ENCODE measurements at places on chromosomes 11 and 22.

GRCh38 chr11:9266132-9266736 is 1.1 kb upstream of the DENND5A start:
- DNase-seq = no peak

DNA sequence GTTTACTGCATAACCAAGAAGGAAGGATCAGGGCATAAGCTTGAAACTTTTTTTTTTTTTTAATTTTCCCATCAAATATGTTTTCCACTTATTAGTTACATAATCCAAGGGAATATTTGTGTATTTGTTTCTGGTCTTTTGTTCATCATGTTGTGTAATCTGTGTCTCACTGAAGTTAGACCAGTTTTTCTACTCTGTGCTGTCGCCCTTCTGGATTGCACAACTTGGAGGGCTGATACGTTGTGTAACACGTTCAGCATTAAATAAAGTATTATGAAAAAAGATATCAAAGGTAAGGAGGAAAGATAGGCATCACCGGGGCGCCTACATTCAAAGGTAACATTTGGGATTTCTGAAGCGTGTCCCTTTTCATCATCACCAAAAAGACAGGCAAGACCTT is 3.3 kb upstream of the E2F8 start:
- no peak for DNase-seq

DNA sequence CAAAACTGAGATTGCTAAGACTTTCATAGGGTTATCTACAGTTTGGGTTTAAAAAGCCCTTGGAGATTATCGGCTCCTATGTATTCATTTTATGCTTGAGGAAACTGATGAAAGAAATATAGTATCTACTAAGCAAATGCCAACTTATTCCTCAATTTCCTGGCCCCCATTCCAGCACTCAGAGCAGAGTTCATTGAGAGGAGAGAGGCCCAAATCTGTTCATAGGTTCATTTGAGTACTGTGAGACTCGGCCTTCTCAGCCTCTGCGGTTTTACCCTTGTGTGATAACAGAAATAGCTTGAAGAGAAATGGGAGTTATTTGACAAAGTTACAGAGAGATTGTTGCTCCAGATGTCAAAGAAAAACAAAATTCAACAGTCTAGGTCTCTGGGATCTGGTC is 226.7 kb upstream of the ARHGAP42 start:
- no peak for DNase-seq

GRCh38 chr11:69839516-69839915 is 20.3 kb upstream of the FGF3 start:
- no peak for DNase-seq

GRCh38 chr11:14927146-14927545 is 35.1 kb upstream of the CYP2R1 start:
- DNase-seq = peak; percentile 35

DNA sequence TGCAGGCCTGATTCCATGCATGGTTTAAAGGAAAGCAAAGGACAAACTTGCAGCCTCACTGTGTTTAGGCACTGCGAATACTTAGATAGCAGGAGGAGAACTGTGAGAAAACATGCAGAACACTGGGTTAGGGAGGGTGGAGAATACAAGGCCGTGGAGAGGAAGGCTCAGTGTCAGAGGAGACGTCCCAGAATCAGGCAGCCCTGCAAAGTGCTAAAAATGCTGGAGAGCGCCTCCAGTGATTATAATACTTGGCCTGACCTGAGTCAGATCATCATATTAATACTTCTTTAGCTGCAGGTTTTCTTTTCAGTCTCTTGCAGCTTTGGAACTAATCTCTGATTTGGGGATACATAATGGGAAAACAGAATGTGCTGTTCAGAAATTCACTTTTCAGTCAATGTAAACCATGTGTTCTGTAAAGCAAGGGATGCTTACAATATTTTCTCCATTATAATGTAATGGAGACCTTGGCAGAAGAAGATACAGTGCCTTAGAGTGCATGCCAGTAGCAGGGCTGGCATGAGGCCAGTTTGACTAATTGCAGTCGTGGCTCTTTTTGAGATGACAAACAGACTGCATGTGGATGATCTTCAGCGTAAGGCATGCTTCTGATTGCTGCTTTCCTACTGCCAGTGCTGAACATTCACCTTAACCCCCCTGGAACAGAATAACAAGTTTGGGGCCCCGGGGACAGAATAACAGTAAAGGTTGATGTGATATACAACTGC is 16.8 kb downstream of the EXT2 start:
- peak; percentile 85 for DNase-seq

DNA sequence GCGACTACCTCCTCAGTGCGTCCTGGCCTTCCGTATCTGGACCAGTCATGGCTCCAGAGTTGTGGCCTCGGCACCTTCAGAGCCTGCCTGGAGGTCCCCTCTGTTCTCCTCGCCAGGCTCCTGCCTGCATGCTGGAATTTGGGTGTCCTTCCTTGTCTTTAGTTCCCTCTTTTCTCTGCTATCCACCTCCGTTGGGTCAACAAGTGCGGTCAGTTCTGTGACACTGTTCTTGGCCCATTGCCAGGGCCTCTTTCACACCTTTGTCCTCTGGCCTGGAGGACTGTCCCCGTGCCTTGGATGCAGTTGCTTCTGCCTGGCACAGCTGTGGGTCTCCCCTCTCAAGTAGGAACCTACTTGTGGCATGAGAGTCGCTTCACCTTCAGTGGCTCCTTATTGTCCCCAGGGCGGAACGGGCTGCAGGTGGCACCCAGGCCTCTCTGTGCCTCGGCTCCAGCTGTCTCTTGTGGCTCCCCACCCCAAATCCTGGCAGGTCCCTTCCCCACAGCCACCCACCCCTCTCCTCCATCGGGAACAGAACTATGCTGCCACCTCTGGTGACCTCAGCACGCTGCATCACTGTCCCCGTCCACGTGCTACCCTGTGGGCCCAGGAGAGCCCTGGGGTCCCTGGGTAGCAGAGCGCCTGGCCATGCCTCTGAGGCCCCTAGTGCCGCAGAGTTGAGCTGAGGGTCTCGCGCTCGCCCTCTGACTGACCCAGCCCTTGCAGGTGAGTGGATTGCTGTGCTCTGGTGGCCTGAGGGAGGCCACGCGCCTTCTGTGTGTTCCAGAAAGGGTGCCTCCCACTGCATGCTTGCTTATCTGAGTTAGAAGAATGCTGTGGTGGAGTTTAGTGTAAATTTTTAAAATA is 4.7 kb downstream of the DGCR8 start:
- no peak for DNase-seq

DNA sequence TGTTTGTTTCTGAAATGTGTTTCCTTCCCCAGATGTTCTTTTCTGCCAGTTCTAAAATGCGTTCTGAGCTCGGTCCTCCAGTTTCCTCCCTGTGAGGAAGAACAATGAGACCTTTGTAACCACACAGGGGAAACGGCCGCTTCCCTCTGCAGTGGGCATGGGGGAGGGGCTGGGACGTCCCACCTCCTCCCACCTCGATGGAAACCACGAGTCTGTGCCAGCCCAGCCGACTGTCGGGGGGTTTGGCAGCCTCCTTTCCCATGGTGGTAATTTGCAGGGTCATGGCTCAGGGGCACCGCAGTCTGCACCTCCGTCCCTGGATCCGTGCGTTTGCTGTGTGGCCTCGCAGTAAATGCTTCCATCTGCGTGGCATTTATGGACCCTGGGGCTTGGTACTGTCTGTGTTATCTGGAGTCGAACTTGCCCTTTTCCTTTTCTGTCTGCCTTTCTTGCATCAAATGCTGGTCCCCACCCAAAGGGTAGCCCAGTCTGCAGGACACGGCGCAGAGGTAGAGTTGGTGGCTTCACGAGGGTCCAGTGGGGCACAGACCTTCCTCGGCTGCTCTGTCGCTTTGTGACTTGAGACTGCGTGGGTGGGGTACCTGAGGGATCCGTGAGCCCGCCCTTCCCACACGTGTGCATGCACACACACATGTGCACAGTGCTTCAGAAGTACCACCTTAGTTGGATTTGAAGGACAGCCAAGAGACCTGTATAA is 16.1 kb downstream of the LRP5 start:
- DNase-seq = no peak

DNA sequence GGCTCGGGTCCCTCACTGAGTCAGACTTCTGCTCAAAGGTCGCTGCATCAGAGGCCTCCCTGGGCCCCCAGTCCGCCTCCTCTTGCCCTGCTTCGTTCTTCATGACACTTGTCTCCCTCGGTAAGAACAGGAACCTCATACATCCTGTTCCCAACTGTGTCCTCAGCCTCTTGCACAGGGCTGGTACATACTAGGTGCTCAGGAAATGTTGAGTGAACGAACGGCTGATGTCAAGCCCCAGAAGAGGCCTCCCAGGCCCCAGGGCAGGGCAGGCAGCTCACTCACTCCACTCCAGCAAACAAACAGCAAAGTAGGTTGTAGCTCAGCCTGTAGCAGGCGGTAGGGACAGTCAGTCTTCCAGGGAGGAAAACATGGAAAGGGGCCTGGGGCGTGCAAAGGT is 17.2 kb downstream of the SYNGR1 start:
- no peak for DNase-seq

DNA sequence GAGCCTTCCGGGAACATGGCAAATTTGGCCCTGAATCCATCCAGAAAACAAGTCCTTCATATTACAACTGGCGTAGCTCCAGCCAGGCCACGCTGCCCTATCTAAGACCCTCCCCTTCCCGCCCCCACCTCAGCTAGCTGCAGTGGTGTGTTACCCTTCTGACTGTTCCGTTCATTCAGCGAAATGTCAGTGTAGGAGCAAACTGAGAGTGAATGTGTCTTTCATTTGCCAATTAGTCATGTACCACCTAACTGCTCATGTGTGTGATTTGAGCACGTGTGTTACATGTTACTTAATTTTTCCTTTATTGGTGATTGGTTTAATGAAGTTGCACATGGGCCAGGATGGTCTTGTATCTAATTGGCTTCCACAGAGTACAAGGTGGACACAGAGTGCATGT is 34.8 kb upstream of the POU2AF1 start:
- no peak for DNase-seq

GRCh38 chr11:84757711-84758110 is 869.4 kb downstream of the DLG2 start:
- DNase-seq = no peak

DNA sequence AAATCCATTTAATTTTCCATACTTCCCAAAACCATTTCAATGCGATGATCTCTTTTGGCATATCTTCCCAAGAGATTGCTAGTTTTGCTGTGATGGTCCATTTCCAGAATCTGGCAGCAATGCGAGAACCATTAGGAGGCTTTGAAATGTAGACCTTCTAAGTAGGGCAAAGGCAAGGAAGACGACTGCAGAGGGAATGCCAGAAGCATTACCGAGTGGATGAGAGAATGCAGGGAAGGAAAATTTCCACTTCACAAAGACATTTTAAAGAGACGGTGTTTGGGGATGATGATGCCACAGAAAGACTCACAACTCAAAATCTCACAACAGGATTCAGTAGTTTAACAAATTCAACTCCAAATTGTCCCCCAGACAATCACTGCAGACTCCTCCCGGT is 471 bp upstream of the CEP126 start:
- peak; percentile 46 for DNase-seq

- DNase-seq = no peak
Observed at GRCh38 chr22:41660416-41660815, 28.3 kb downstream of the SNU13 start.

DNA sequence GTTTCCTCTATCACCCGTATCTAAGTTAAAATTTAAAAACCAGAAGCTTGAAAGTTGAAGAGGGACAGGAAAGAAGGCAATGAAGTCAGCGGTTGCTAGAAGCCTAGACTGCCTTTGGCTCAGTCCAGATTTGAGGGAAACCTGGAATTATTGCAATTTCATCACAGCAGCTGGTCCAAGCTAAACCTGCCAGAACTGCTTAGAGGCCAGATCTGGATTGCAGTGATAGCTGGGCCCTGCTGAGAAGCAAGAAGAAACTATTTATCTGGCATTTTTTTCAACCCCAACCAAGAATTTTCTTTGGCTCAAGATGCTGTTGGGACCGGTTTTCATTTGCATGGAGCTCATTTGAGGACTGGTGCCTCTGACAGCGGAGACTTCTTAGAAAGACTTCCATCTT is 121.5 kb upstream of the TEAD1 start:
- DNase-seq = peak; percentile 49

DNA sequence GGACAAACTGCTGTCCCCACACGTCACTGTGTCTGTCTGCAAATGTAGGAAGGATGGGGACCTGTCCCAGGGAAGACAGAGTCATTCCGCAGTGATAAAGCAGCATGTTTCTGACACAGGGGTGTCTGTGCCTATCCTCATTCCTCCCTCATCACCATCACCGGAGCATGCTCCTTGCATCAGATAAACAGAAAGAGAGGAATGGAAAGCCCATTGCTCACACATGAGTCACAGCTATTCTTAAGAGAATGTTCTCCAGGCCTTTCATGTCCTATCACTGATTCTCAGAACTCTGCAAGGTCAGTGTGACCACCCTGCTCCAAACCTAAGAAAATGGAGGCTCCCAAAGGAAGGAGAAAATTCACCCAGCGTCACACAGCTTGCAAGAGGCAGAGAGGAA is 38.9 kb downstream of the ZNF195 start:
- DNase-seq = peak; percentile 85

DNA sequence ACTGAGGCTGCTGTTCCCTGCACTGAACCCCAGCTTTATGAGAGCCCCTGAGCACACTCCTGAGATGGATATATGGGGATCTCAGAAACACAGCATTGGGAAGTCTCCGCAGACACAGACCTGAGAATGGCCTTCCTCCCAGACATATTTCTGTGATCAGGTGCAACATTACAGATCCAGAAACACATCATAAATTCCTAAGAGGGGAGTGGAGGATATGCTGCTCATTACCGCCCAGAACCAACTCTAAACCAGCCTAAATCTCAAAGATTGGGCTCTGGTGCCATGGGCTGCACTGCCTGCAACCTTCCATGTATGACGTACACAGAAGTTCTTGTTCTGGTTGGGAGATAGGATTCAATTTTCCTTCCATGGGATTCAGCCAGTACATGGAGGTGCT is 102.0 kb downstream of the ME3 start:
- no peak for DNase-seq

DNA sequence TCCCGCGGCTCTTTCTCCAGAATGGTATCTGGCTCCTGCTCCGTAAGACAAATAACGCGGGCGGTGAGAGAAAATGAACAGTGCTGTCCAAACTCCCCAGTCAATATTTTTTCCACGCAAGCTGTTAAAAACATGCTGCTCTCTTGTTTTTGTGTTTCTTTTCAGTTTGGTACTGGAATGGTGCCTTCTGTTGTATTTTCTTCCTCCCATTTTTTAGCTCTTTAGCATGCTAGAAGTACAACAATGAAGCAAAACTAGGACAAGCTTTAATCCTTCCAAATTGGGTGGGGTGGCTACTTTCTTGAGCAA is 599 bp upstream of the PPP2R1B start:
- no peak for DNase-seq

DNA sequence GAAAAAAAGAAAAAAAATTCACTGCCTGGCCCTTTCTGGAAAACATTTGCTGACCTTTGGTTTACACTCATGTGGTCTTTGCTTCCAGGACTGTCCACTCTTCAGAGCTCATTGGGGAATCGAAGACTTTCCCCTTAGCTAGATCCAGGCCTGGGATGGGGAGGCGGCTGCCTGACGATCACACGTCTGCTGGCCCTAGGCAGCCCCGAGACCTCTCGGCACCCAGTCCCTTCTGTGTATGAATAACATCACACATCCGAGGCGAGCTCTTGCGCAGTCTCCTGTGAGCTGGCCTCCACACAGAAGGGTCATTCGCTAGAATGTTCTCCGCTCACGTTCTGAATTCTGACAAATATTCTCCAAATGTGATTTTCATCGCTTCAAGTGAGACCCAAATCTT is 25.7 kb upstream of the GAL start:
- peak; percentile 6 for DNase-seq
